Left lung (tissue), 14 donors: ENCODE measurements at places on chromosomes 3 and 15. TPM values are rescaled to one million over a fixed set of nuclear protein-coding genes. Genes with fewer than 3 reads are reported as not detected.
A peak's percentile ranks its signal among the peaks of the same experiment; 100 is the strongest.

The UPK1B gene
- total RNA-seq: 0.18 TPM

The SAMMSON gene
- total RNA-seq: not detected

DNA sequence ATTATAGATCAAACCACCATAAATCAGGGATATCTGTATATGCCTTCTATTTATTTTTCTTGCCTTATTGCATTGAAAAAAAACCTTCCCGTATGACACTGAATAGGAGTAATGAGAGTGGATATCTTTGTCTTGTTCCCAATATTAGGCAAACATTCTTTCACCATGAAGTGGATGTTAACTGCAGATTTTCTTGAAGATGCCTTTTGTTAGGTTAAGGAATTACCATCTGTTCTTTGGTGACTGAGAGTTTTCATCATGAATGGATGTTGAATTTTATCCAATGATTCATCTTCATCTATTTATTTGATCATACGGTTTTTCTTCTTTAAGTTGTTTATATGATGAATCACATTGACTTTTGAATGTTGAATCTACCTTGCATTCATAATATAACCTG, 47.1 kb upstream of the MECOM start:
- H3K4me1 ChIP-seq: no peaks in the 10 kb centered on the region
- H3K4me3 ChIP-seq: no peak overlapping the region
- H3K36me3 ChIP-seq: no peaks in the 10 kb centered on the region
- H3K27me3 ChIP-seq: no peaks in the 10 kb centered on the region

- DNase-seq: no peak
- no peak overlapping the region for H3K27ac ChIP-seq
- H3K4me1 ChIP-seq: no peaks in the 10 kb centered on the region
- no peaks in the 10 kb centered on the region for H3K27me3 ChIP-seq
Observed at GRCh38 chr3:18666655-18667054, 241.5 kb upstream of the SATB1 start.

GRCh38 chr15:96560246-96560895, 229.9 kb downstream of the NR2F2 start:
- no peak overlapping the region for H3K4me3 ChIP-seq
- no peaks in the 10 kb centered on the region for H3K36me3 ChIP-seq

- H3K4me3 ChIP-seq: no peak overlapping the region
- no peaks in the 10 kb centered on the region for H3K27me3 ChIP-seq
- H3K27ac ChIP-seq: no peak overlapping the region
- no peaks in the 10 kb centered on the region for H3K4me1 ChIP-seq
- H3K36me3 ChIP-seq: no peaks in the 10 kb centered on the region
- no peak for DNase-seq
Observed at GRCh38 chr15:67707520-67708283, 117.6 kb upstream of the SKOR1 start.

The RASGRF1 gene
- total RNA-seq: 63.2 TPM

DNA sequence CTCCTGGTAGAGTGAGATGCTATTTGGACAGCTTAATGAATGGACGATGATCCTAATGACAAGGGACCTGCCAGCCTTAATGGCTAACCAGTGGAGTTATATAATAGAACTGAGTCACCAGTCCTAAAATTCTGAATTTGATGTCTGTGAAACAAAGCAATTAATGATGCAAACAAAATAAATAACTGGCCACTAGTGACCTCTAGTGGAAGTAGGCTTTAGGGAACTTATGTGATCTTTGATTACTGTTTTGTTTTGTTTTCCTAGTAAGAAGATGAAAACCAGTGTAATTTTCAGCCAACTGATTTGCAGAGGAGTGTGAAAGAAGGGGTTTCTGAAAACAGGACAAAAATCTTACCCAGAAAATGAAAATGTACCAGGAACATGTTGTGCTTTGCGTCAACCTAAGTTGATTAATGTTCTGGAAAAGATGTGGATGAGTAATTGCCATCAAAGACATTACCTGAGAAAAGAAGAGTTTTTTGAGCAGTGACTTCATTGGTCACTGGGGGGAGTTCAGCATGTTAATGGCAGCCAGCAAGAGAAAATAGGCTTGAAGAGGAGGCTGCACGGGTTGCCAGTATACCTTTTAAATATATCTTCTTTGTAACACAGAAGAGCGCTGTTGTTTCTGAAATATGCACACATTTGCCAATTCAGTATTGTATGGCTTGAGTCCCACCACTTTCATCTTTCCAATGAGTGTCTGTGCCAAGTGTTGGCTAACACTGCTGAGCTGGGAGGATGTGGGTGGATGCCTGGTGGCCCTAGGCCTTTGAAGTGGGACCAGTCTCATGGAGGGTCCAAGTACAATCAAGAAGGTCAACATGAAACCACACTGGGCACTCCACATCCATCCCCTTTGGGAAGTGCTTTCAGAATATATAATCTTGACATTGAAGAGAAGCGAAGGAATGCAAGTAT, 9.3 kb downstream of the VEPH1 start:
- no peak overlapping the region for H3K4me3 ChIP-seq
- peaks cover 1% of the 10 kb centered on the region for H3K27me3 ChIP-seq
- H3K27ac ChIP-seq: no peak overlapping the region
- no peaks in the 10 kb centered on the region for H3K4me1 ChIP-seq
- DNase-seq: peak; percentile 71

The STIMATE gene
- total RNA-seq: 28.3 TPM

GRCh38 chr15:66730168-66731021, 28.4 kb downstream of the SMAD6 start:
- no peaks in the 10 kb centered on the region for H3K27me3 ChIP-seq
- H3K36me3 ChIP-seq: peaks cover 5% of the 10 kb centered on the region
- DNase-seq: no peak
- peaks cover 42% of the 10 kb centered on the region for H3K4me1 ChIP-seq

DNA sequence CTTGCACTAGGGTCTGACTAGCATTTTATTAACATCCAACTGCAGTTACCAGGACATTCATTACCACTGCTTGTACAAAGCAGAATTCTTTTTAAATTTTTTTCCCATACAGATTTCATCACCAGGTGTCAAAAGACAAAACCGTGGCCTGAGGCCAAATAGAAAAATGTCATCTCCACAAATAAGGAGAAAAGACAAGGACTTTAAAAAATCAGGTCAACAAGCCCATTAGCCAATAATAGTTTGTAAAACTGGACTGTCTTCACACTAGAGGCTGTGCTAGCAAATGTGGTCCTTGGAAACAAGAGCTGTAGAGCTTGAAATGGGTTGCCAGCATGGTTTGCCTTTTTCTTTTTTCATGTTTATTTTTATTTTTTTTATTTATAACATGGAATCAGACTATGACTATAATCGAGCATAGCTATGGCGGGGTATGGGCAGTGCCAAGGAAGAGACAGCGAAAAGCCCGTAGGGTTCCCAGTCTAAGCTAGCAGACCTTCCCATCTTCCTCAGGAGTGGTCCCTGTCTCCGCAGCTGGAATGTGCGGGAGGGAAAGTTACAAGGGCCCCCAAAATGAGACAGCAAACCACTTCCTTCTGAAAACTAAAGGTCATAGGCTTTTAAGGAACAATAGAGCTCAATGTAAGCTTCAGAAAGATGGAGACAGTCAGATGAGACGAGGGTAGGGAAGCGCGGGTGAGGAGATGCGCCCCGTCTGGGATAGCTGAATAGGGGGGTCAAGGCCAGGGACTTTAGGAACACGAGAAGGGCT, 1.5 kb downstream of the PTPN9 start:
- no peaks in the 10 kb centered on the region for H3K36me3 ChIP-seq
- DNase-seq: no peak
- no peaks in the 10 kb centered on the region for H3K27me3 ChIP-seq
- peaks cover 43% of the 10 kb centered on the region for H3K4me1 ChIP-seq

DNA sequence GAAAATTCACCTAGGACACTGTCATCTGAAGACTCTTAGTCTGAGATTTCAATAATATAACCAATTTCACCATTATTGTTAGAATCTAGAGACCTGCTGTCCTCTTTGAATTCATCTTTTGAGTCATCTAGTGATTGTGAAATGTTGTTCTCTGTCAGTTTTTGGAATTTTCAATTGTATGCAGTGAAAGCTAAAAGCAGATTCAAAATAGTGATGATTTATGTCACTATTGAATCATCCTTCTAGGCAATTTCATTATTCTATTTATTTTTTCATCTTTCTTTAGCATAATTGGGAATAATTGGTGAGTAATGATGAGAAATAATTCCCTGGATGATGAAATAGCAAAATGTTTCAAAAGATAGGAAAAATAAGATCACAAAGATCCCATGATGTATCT, 101.7 kb upstream of the EIF1B start:
- no peak overlapping the region for H3K4me3 ChIP-seq
- no peak overlapping the region for H3K27ac ChIP-seq
- DNase-seq: no peak

The AADACL2 gene
- total RNA-seq: not detected

The SH2D7 gene
- not detected for total RNA-seq

- no peak overlapping the region for H3K4me3 ChIP-seq
- H3K27ac ChIP-seq: no peak overlapping the region
- peaks cover 5% of the 10 kb centered on the region for H3K4me1 ChIP-seq
- DNase-seq: no peak
- no peaks in the 10 kb centered on the region for H3K36me3 ChIP-seq
Observed at GRCh38 chr3:114464548-114464947, 170.7 kb downstream of the TIGIT start.

- H3K4me3 ChIP-seq: no peak overlapping the region
- no peak for DNase-seq
- peaks cover 55% of the 10 kb centered on the region for H3K36me3 ChIP-seq
- no peak overlapping the region for H3K27ac ChIP-seq
Observed at GRCh38 chr3:48679411-48680391, 6.0 kb downstream of the NCKIPSD start.

GRCh38 chr3:49244581-49245205, 32.3 kb downstream of the C3orf62 start:
- no peak overlapping the region for H3K27ac ChIP-seq
- H3K36me3 ChIP-seq: no peaks in the 10 kb centered on the region
- H3K4me1 ChIP-seq: no peaks in the 10 kb centered on the region

- no peaks in the 10 kb centered on the region for H3K36me3 ChIP-seq
- DNase-seq: no peak
- no peak overlapping the region for H3K4me3 ChIP-seq
- no peaks in the 10 kb centered on the region for H3K27me3 ChIP-seq
- H3K4me1 ChIP-seq: peaks cover 4% of the 10 kb centered on the region
Observed at GRCh38 chr3:193859195-193859594, 266.2 kb downstream of the OPA1 start.

GRCh38 chr15:41894251-41894790, 468 bp upstream of the SPTBN5 start:
- no peak overlapping the region for H3K4me3 ChIP-seq
- H3K36me3 ChIP-seq: peaks cover 24% of the 10 kb centered on the region
- H3K4me1 ChIP-seq: peaks cover 28% of the 10 kb centered on the region
- no peak for DNase-seq
- peak overlapping the region; percentile 79 for H3K27ac ChIP-seq

DNA sequence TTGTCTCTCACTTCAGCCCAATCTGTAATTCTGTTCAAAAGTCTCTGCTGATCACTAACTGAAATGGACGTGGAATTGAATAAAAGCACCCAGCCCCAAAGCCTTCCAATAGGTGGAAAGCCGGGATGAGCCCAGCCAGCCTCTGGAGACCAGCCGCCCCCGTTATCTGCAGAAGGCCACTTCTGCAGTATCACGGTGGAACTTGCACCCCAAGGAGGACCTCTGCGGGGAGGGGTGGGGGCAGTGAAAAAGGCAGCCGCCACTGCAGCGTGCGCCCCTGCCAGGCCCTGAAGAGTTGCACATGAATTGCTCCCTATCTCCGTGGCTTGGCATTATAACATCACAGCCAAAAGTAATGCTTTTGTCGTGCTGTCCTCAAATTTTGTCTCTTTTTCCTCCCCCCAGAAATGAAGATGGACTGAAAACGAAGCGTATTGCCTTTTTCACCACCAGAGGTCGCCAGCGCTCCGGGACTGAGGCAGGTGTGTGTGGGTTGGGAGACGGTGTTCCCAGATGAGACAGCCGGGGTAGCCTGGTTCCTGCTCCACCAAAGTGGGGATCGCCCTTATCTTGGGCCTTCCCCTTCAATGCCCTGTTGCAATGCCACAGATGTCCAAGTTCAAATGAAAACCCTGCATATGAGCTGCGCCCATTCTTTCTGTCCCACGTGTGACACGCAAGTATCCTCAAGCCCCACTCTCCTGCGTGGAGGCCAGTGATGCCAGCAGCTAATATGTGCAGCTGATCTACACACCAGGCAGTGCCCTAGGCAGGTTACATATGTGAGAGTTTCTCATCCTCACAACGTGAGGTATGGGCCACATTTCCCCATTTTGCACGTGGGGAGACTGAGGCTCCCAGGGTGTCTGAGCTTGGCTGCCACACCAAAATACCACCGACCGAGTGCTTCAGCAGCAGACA, 96.0 kb downstream of the LRRK1 start:
- no peak overlapping the region for H3K4me3 ChIP-seq
- H3K27ac ChIP-seq: no peak overlapping the region
- H3K4me1 ChIP-seq: peaks cover 9% of the 10 kb centered on the region

- H3K4me3 ChIP-seq: no peak overlapping the region
- H3K27me3 ChIP-seq: no peaks in the 10 kb centered on the region
- H3K36me3 ChIP-seq: no peaks in the 10 kb centered on the region
- H3K4me1 ChIP-seq: no peaks in the 10 kb centered on the region
- H3K27ac ChIP-seq: no peak overlapping the region
Observed at GRCh38 chr15:84855136-84855535, 29.3 kb upstream of the SLC28A1 start.

The CCDC54 gene
- total RNA-seq: not detected

The CASR gene
- total RNA-seq: 0.16 TPM

GRCh38 chr3:134874737-134875413, 79.8 kb downstream of the EPHB1 start:
- H3K36me3 ChIP-seq: no peaks in the 10 kb centered on the region
- no peaks in the 10 kb centered on the region for H3K4me1 ChIP-seq
- no peaks in the 10 kb centered on the region for H3K27me3 ChIP-seq
- DNase-seq: peak; percentile 7
- no peak overlapping the region for H3K4me3 ChIP-seq
- no peak overlapping the region for H3K27ac ChIP-seq

The PLSCR1 gene
- total RNA-seq: 92.9 TPM

The HTR3E gene
- total RNA-seq: not detected

DNA sequence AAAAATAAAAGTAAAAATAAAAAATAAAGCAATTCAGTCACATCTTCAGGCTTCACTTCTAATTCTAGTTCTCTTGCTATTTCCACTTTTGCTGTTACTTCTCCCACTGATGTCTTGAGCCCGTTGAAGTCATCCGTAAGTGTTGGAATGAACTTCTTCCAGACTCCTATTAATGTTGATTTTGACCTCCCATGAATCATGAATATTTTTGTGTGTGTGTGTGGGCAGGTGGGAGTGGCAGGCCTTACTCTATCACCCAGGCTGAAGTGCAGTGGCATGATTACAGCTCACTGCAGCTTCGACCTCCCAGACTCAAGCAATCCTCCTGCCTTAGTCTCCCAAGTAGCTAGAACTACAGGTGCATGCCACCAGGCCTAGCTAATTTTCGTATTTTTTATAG, 10.7 kb downstream of the USP4 start:
- H3K4me3 ChIP-seq: no peak overlapping the region
- no peak for DNase-seq
- peaks cover 98% of the 10 kb centered on the region for H3K36me3 ChIP-seq

GRCh38 chr3:189502676-189503257, 128.4 kb upstream of the TP63 start:
- no peak for DNase-seq
- no peaks in the 10 kb centered on the region for H3K4me1 ChIP-seq
- H3K27ac ChIP-seq: no peak overlapping the region
